ENCODE measurements at places on chromosomes 2 and 18.

- DNase-seq: no peak
Observed at GRCh38 chr2:105796131-105796638, 51.5 kb downstream of the NCK2 start.

- DNase-seq: no peak
Observed at GRCh38 chr2:11537951-11538350, 4.1 kb downstream of the GREB1 start.

DNA sequence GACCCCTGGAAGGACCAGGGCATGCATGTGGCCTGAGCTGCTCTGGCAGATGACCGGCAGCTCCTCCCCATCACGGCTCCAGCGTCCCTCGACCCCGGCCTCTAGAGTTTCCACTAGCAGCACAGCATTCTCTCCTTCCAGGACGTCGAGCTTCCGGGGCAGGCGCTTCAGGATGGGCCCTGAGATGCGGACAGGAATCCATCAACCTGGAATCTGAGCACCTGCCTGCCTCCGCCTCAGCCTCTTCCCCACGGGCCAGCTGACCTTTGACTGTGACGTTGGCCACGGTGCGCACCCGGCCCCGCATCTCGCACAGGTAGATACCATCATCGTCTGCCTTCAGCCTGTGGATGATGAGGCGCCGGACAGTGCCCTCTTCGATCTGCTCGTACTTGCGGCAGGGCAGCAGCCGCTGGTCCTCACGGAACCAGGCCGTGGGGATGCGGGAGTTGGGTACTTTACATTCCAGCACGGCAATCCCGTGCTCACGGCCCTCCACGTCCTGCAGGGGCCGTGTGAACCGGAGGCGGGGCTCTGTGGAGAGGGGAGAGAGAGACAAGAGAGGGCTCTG, 3.5 kb downstream of the OBSL1 start:
- DNase-seq: no peak

DNA sequence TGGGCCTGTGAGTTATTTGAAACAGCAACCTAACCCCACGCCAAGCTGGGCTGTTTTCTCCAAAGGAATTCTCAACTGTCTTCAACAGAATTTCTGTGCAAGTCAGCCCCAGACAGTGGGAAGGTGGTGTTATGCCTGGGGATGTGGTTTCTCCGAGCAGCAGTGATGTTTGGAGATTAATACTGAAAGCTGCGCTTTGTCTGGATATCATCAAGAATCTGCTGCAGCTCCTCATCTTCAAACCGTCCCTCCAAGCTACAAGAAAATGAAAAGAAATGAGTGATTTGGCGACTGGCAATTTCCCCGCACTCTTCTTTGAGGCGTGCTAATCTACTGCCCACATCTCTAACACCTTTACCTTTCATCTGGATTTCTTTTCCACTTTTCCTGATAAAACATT, 10.0 kb downstream of the POLR2D start:
- DNase-seq: no peak

DNA sequence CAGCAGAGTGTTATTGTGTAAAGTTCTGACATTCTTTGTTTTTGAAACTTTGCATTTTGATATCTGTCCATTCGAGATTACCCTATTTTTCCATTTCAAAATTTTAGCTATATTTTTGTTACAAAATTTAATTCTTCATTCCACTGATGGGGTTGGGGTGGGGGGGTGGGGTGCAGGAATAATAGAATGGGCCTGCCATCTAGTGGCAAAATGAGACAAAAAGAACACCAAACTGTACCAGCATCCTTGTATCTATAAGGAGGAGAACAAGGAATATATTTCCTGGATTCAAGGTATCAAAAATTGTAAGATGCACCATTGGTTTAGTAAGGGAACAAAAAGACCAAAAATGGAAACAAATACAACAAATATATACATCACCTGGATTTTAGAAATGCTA, 27.9 kb upstream of the TTR start:
- DNase-seq: no peak

GRCh38 chr2:58042486-58042970, 4.1 kb upstream of the VRK2 start:
- DNase-seq: no peak

- DNase-seq: no peak
Observed at GRCh38 chr2:195395362-195395761, 261.7 kb upstream of the SLC39A10 start.

- no peak for DNase-seq
Observed at GRCh38 chr18:50857694-50858093, 21.2 kb upstream of the ME2 start.

DNA sequence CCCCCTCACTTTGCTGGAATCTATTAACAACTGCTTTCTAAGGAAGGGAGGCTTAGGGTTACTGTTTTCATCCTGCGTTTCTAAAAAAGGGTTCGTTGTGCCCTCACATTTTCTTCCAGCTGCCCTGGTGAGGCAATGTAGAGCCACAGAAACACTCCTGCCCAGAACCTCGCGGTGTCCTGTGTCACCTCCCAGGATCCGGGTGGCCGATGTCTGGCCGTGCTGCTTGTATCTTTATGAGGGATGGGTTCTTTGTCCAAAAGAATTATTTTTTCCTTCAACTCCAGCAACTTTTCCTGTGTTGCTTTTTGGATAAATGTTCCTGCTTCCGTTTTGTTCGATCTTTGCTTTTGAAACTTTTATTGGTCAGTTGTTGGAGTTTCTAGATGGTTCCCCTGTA, 291.8 kb upstream of the HS6ST1 start:
- DNase-seq: no peak

- no peak for DNase-seq
Observed at GRCh38 chr2:44787663-44788062, 153.8 kb upstream of the SIX3 start.

- DNase-seq: no peak
Observed at GRCh38 chr18:37261246-37261840, 304.3 kb downstream of the CELF4 start.

DNA sequence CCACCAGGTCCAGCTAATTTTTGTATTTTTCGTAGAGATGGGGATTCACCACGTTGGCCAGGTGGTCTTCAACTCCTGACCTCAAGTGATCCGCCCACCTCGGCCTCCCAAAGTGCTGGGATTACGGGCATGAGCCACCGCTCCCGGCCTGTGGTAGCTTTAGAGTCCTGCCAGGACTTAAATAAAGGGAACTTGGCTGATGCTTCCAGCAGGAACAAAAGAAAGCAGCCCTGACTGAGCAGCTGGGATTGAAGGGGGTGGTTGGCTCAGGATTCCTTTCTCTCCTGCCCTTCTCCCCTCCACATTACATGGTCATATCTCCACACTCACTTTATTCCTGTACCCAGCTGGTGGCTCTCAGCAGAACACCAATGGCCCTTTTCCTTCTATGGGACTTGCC, 20.0 kb downstream of the EFHD1 start:
- DNase-seq: no peak

DNA sequence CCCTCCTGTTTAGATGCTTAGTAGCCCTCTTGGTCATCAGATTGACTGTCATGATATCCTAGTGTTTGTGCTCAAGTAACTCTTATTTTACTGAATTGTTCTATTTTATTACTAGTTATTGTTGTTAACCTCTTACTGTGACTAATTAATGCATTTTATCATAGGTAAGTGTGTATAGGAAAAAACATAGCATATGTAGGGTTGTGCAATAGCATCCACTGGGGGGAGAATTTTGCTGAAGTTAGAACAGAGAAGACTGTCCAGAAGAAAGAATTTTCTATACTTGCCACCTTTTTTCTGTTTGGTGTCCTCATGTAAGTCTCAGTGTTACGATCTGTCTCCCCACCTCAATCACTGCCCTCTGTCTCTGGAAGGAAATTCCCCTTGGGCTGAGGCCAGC, 177.4 kb downstream of the RPIA start:
- no peak for DNase-seq

DNA sequence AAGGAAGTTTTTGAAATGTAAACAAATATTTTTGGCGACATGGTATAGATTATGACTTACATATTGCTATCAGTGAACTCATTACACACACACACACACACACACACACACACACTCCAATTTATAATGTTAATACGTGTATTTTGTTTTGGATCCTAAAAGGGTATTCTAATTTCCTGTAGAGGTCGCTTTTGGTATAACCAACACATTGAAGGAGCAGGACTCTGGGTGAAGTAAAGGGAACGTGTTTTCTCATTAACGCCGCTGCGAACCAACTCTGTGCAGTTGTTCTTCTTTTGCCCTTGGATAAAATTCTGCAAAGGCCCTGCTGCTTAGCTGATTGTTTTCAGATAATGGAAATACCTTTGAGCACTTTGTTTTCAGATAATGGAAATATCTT, 190.4 kb downstream of the PMAIP1 start:
- no peak for DNase-seq

GRCh38 chr2:13335862-13336535, 619.3 kb downstream of the TRIB2 start:
- DNase-seq: no peak

DNA sequence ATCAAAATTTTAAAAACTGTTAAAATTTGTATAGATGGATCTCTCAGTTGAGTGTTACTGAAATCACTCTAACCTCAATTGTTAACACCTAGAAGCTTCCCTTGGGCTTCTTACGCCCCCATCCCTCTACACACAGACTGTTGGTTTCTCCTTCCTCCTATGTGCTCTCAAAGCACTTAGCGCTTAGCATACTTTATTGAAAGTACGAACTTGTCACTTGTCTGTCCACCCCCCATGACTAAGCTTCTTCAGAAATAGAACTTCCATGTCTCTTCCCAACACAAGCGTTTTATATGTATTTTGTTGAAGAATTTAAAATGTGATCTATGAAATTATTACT, 441 bp downstream of the MPHOSPH10 start:
- no peak for DNase-seq

DNA sequence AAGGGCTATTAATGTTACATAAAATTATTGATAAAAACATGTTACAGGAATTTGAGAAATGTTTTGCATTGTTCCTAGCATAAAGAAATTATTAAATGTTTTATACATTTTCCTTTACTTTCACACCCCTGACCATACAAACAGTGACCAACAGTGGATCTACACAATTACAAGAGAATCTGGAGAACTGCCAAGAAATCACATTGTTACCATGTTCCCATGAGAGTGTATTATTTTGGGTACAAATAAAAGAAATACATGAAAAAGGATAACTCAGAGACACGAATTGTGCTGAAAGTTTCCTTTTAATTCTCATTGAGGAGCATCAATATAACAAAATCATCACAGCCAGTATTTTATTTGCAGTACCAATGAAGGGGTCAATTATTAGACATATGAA, 150.1 kb downstream of the WDPCP start:
- no peak for DNase-seq

DNA sequence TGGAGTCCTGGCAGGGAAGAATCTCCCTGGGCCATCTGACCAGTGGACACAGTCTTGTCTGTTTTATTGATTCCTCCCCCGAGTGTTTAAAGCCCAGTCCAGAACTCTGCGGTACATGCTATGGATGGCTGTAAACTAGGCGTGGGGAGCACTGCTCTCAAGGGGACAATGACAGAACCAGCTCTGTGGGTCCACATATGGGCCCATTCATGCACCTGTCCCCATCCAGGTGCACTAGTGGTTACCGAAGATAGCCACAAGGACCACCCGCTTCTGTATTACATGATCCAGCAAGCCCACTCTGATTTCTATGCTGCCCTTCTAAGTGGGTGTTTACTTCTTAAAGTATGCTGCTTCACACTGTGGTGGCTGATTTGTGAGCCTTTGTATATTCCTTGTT, 21.0 kb downstream of the CHST10 start:
- no peak for DNase-seq

DNA sequence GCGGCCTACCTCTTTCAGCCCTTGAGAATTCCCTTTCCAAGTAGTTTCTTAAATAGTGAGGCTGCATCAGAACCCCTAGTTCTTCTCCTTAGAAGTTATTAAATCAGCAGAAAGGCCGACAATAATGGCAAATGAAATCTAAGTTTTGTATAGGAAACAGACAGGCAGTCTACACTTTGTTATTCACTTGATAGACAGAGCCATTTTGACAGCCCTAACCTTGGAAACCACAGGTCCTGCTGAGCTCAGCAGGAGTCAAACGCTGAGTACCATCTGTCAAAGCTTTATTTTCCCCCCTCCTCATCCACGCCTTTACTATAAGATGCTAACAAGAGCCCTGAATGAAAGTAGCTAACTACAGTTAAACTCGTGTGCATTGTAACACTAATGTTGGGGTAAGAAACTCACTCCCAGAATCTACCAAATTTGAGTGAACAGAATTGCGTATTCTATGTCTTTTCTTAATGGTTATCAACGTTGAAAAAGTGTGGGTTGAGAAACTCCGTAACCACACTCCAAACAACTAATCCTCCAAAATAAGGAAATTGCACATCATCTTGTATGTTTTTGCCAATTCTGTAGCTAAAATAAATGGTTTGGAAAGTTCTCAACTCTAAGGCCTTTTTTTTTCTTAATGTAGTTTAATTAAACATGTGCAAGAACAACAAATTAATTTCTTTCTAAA, 90.6 kb upstream of the EFEMP1 start:
- DNase-seq: no peak

DNA sequence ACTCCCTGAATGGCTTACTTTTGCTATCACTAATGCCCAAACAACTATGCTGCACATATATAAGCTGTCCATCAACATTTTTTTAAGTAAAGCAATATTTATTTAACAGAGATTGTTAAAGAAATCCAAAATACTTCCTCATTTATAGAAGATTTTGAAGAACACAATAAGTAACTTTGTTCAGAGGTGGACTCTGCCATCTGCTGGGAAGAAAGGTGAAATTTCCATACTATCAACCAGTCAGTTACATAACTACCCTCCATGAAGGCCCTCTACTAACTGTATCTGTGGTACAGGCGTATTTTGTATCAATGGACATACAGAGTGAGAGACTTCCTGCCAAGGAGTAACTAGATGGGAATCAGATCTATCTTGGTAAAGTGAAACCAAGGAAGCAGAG, 106.0 kb downstream of the DTNB start:
- DNase-seq: no peak

DNA sequence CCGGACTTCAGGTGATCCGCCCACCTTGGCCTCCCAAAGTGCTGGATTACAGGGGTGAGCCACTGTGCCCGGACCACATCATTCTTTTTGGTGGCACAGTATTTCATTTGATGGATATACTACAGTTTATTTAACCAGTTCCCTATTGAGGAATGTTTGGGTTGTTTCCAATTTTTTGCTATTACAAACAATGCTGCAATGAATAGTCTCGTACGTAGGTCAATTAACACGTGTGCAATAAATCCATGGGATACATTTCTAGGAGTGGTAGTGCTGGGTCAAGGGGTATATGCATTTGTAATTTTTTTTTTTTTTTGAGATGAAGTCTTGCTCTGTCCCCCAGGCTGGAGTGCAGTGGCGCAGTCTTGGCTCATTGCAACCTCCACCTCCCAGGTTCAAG, 28.4 kb upstream of the XPO1 start:
- DNase-seq: no peak

DNA sequence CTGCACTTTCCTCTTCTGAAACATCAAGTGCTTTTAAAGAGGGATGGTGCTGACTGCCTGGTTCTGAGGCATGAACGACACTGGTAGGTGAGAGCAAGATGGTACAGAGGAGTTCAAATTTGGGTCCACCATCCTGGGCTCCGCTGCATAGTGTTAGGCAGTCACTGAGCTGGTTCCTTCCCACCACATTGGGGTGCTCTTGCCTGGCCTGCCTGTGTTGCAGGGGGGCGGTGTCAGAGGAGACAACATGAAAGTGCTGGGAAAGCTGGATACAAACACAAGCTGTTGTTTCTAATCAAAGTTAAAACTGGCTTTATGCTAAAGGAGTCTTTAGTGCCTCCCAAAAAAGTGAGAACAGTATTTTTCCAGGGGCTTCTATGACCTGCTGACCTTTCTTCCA, 258.1 kb downstream of the GBX2 start:
- no peak for DNase-seq
